ENCODE measurements at places on chromosomes 6 and 20.

DNA sequence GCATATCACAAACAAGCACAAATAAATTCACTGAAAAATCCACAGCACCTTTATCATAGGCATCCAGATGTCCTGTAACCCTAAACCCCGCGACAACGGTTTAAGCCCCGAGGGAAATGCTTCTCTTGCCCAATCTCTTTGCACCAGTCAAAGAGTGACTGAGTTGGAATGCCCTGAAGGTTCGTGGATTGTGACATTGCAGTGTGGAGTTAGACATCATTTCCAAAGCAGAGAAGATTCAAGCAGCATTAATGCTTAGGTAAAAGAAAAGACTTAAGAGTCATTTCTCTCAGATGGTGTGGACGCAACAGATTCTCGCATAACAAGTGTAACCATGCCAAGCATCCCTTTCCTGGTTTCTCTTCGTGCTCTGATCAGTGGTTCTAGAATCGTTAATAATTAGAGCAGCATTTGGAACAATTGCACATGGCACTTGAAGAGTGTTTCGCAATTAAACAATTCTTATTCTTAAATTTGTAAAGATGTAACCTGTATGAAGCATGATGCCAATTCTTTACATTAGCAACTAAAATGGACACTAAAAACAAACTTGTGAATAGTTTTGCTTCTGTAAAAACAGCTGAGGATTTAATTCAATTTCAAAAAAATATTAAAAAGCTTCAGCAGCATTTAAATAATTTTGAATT, 121.6 kb downstream of the HIVEP2 start:
- DNase-seq, result no peak

- DNase-seq, result peak; percentile 96
Measured at GRCh38 chr6:111552241-111552744, 53.4 kb downstream of the TRAF3IP2 start.

- DNase-seq, result no peak
Measured at GRCh38 chr20:37386505-37387251, 40.7 kb downstream of the SRC start.

DNA sequence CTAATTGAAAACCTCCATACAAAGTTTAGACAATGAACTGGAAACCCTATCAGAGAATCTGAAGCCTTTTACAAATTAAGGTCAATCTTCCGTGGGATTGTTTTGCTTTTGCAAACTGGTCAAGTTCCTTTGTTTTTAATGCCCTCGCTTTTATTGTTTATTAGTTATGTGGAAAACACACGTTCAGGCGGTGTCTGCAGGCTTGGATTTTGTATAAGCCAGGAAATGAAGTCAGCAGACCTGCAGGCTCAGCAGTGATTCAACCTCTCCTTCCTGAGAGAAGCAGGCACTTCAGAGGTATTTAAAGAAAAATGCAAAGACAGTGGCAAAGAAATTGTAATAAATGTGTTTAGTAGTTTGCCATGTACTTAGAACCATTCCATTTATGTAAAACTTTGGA, 103.4 kb upstream of the PDE10A start:
- no peak for DNase-seq

Measured in Caki2 (cell line).